ENCODE measurements at places on chromosomes 7 and 10. TPM values are rescaled to one million over a fixed set of nuclear protein-coding genes. Genes with fewer than 3 reads are reported as not detected.

DNA sequence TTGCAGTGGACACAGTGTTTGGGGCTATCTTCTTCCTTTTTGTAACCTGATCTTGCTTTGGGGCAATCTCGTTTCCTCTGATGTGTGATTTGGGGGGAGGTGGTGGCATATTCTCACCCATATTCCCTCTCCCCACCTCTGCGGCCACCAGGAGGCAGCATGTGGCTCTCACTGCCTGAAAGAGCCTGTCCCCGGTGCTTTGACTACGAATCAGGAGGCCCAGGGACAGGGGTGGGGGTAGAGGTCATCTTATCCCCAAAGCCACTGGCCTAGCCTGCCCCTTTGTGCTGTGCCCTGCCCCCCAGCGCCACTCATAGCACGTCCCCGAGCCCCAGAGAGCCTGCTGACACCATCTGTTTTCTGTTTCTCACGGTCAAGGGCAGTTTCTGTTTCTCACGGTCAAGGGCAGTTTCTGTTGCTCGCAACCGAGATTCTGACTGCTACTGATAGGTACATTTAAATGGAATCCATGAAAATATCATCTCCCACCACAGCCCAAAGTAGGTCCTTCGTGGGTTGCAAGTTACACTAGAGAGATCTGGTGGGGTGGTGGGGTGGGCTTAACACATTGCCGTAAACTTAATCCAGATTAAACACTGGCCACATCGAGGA lies 28.2 kb downstream of the PHYH start:
- no peaks in the 10 kb centered on the region for H3K4me1 ChIP-seq
- no peak overlapping the region for H3K27ac ChIP-seq
- no peaks in the 10 kb centered on the region for H3K27me3 ChIP-seq
- no peaks in the 10 kb centered on the region for H3K36me3 ChIP-seq

GRCh38 chr10:110566472-110567200 lies 859 bp upstream of the SMC3 start:
- H3K27me3 ChIP-seq = peaks cover 5% of the 10 kb centered on the region
- DNase-seq = no peak
- peak overlapping the region; percentile 95 for H3K27ac ChIP-seq
- H3K4me1 ChIP-seq = peaks cover 34% of the 10 kb centered on the region
- peaks cover 6% of the 10 kb centered on the region for H3K36me3 ChIP-seq

DNA sequence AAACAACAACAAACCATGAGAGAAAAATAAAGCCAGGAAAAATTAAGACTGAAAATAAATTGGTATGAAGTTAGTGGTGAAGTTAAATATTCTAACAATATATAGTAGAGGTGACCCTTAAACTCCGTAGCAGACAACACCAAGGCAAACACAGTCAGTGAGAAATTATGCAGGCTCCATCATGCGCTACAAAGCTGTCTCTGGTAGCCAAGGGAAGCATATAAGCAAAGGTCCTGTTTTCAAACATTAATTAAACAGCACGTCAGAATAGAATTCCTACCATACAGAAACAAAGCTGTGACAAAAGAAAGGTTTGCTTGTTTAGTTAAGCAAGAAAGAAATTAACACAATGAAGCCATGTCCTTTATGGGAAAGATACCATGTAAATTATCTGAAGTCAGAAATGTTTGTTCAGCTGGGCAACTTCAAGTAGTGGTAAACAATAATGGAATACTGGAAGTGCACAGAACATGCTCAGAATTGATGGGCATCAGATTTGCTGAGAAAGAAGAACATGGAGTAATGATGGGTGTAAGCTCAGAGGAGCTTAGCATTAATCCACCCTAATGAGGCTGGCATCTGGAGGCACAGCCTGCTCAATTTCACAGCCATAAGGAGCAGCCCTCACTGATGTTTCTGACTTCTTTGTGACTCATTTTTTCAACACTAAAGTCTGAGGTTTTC lies 75.7 kb downstream of the IGF2BP3 start:
- H3K4me3 ChIP-seq = no peak overlapping the region
- no peaks in the 10 kb centered on the region for H3K36me3 ChIP-seq
- H3K4me1 ChIP-seq = no peaks in the 10 kb centered on the region
- no peak for DNase-seq
- H3K27me3 ChIP-seq = no peaks in the 10 kb centered on the region

- H3K4me3 ChIP-seq = peak overlapping the region; percentile 80
- H3K4me1 ChIP-seq = peaks cover 37% of the 10 kb centered on the region
Measured at GRCh38 chr7:2843191-2843685, 870 bp downstream of the GNA12 start.

DNA sequence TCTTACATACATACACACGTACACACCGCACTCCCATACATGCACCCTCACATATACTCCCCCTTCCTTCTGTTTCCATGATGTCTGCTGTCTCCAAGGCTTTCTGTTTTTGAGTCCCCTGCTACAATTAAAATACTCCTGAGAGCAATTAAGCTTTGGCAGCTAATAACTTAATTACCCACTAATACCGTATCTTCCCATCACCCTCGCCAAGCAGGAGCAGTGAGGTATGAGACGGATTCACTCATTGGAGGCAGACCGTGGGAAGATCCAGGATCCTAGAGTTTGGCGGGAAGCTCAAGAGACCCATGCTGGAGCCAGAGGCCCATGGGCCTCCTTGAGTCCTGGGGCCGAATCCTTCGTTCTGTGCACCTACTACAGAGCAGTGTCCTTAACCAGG lies 1.7 kb upstream of the CALN1 start:
- H3K36me3 ChIP-seq = no peaks in the 10 kb centered on the region
- no peak overlapping the region for H3K4me3 ChIP-seq
- H3K27ac ChIP-seq = no peak overlapping the region
- H3K4me1 ChIP-seq = no peaks in the 10 kb centered on the region
- no peaks in the 10 kb centered on the region for H3K27me3 ChIP-seq

TRIM50 gene
- not detected for total RNA-seq

FFAR4 gene
- not detected for total RNA-seq

Data from heart right ventricle (tissue), 16 donors.